ENCODE measurements at places on chromosomes 13 and 19.

GRCh38 chr13:42038661-42039456 lies 9.6 kb upstream of the DGKH start:
- DNase-seq: no peak

- no peak for DNase-seq
These were observed 312 bp downstream of the GSK3A start for GRCh38 chr19:42242069-42242511.

GRCh38 chr19:55591555-55591954 lies 7.8 kb downstream of the FIZ1 start:
- no peak for DNase-seq

GRCh38 chr19:51024924-51025323 lies 1.5 kb downstream of the KLK11 start:
- DNase-seq: no peak

DNA sequence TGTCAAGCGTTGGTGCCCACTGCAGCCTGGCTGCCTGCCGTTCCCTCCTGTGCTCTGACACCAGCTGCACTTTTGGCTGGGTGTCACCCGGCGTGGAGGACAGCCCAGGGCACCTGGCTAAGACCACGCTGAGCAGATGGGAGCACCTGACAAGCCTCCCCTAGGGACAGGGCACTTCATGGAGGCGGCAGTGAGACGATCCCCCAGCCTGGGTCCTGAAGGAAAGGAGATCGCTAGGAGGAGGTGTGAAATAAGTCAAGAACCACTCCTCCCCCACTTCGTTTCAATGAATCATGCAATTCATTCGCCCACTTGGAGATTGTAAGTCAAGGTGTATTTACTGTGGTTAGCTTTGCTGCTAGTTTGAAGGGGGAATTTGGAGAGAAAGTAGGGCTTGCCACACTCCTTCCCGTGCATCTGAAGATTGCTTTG lies 38.8 kb downstream of the VSTM2B start:
- DNase-seq: no peak

- DNase-seq: no peak
These were observed 507 bp downstream of the COL4A1 start for GRCh38 chr13:110306340-110306959.

DNA sequence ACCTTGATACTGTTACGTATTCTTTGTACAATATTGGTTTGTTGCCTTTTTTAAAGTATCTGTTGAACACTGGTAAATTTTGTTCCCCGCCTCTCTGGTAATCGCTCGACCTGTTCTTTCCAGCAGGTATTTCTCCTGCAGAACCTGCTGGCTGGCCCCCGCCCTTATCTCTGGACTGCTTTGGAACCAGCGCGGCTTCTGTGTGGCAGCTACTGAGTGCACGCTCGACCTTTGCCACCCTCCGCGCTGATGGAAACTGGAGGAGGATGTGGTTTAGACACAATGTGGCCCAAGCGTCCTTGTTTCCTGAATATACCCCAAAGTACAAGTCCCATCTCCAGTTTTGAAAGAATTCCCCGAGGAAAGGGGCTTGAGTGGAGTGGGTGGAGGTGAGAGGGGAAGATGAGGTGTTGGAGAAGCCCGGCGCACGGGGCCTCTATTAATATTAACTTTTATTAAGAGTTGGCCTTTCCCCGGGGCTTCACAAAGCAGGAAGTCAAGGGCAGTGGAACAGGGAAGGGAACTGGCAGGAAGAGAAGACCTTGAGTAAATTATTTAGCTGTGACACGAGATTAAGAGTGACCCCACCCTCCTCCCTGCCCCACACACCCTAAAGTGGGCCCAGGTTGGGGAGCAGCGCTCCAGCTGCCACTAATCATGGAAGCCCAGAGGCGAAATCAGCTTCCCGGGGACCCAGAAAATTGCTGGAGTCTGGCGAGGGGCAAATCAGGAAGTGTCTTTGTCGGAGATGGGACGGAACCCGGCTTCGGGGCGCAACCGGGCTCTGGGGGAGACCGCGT lies 16.0 kb downstream of the CDX2 start:
- DNase-seq: no peak
